Fibroblast of skin of scalp (primary cell): ENCODE measurements at places on chromosomes 2 and 18.

DNA sequence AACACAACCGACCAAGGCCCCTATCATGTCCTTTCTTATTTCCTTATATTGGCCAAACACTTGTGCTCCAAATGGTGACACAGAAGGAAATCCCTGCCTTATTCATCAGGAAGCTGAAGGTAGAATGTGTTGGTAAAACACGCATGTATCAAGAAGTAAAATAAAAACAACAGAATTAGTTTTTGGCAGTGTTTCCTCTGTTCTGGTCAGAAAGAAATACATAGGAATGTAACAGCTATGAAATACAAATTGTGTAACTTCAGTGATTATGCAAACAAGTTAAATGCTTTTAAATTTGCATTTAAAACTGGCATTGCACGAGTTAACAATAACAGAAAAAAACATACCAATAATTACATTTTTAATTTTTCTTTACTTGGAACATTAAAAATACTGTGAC is 19.3 kb downstream of the ST6GAL2 start:
- peak; percentile 49 for DNase-seq

GRCh38 chr2:144227427-144228105 is 292.4 kb downstream of the ZEB2 start:
- DNase-seq: no peak

- peak; percentile 68 for DNase-seq
These were observed 48.6 kb downstream of the DDX1 start for GRCh38 chr2:15640261-15640711.

DNA sequence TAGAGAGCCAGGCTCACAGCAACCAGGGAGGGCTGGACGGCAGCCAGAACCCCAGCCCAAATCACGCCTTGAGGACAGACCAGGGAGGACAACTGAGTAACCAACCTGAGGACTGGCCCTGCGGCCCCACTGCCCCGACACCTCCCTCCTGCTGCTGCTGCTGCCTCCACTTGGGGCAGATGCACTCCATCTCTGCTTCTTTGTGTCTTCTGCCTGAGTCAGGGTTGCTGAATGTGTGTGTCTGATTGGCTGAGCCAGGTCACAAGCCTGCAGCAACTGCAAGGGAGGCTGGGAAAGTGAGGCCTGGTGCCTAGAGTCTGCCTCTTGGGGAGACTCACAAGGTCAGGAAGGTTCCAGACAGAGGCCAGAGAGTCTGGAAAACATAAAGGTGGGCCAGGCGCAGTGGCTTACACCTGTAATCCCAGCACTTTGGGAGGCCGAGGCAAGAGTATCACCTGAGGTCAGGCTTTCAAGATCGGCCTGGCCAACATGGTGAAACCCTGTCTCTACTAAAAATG is 83.4 kb downstream of the ZFP36L2 start:
- no peak for DNase-seq

DNA sequence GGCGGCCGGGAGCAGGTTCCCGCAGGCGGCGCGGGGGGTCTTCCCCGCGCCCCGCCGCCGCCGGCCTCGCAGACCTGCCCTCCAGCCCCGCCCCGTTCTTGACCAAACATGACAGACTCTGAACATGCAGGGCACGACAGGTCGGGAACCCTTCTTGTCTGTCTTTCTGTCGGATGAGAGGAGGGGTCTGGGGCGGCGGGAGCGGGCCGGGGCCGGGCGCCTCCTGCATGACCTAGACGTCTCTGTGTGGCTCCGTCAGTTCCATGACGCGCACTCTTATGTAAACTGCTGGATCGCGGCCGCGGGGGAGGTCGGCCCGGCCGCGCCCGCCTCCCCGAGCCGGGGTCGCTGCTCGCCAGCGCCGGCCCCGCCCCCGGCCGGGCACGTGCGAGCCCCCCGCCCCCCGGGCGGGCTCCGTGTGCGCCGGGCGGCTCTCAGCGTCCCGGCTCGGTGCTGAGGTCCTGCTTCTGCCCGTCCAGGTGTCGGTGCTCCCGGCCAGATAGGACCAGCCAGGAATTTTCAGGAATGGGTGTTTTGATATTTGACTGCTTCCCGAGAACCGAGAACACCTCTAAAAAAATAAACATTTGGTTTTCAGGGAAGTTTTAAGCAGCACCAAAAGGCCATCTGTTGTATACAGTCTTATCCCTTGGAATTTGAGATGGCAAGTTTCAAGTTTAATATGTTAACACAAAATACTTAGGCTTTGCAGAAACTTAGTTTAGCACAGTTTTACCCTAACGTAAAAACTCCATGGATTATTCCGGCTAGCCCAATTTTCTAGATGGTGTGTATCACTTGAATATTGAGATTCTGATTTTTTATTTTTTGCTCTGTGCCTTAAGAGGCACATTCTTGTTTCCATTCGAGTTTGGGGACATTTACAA is 733 bp downstream of the ZC3H6 start:
- DNase-seq: peak; percentile 87
